ENCODE measurements at places on chromosomes 6 and 20.
A peak's percentile ranks its signal among the peaks of the same experiment; 100 is the strongest.

DNA sequence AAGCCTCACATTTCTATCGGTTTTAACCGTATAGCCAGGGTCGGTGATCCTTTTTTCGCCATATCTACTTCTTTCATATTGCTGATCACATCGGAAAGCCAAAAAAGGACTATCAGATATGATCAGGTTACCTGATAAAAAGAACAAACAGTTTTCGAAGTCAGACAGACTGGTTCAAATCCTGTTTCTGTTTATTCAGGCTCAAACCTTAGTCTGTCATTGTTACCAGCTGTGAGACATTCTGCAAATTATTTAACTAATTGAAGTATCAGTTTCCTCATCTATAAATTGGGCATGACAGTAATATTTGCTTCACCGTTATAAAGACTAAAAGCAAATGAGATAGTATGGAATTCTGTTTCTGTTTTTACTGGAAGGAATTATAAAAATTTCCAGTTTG lies 111.3 kb downstream of the TSHZ2 start:
- no peak for DNase-seq

DNA sequence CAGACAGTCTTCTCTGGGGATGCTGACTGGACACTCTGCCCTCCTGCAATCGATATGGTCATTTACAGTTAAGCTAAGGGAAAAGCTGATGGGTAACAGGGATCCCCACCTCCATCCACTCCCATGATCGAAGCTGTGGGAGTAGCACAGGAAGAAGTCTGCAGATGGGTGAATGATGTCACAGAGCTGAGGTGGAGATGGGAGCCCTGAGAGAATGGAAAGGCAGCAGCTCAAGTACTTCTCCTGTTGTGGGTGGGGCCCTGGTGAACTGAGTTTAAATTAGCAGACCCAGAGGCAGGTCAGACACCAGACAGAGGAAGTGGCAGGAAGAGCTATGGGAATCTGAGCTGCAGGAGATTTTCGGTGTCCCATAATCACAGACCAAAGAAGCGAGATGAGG lies 29.0 kb downstream of the HDGFL1 start:
- no peak for DNase-seq

DNA sequence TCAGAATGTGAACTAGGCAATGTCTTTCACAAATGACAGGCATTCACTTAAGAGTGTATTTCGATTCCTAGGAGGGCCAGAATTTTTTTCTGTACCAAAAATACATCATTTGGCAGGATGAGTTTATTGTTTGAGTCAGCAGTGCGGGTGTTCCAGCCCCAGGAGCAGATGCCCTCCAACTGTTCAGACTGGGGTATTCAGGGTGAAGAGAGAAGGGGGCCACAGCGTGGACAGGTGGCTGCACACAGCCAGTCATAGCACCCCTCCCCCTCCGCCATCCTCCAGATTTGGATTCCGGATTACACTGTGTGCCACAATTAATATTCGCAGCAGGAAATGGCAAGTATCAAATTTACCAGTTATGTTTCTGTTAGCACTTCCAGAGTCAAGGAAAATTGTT lies 38.6 kb downstream of the RIPOR2 start:
- DNase-seq = no peak

GRCh38 chr6:39934131-39934757 lies at the start of gene MOCS1:
Gene MOCS1, minus strand, starts transcription at chr6:39934462. Its CDS starts 45 bp downstream, at chr6:39934417.
- DNase-seq = peak; percentile 61

- DNase-seq = no peak
Measured at GRCh38 chr6:44805238-44805846, 417.8 kb downstream of the CDC5L start.

DNA sequence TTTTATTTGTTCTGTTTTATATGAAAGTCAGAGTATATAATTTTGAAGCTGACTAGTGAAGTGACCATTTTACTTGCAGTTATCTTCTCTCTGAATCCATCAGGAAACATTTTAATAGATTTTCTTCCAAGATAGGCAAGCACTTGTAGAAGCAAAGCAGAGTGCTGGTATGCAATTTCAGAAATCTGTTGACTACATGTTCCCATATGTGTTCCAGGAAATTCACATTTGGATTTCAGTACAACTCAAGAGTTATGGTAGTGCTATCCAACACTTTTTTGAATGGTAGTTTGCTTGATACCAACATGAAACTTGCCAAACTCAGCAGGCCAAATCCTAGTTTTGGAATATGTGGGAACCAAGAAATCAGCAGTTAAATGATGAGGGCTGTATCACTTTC lies 94.0 kb downstream of the CENPW start:
- DNase-seq = no peak

DNA sequence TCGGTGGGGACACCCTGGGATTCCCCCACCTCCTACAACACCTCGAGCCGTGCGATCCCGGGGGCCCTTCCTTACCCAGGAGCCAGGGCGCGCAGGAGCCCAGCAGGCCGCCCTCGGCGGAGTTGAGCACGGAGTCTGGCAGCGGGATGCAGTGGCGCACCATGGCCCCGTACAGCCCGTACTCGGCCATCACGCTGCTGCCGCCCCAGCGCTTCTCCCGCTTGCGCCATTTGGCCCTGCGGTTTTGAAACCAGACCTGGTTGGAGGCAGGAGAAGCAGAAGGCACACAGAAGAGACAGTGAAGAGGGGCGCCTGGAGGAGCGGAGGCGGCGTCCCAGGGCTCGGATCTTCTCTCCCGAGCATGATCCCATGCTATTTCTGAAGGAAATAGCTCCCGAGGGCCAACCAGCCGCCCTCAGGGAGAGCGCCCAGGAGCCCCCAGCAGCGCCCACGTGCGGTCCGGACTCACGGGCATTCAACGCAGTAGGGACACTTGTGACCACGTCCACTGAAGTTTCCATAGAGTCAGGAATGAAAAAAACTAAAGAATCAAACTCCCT lies 4.3 kb downstream of the VSX1 start:
- peak; percentile 13 for DNase-seq

DNA sequence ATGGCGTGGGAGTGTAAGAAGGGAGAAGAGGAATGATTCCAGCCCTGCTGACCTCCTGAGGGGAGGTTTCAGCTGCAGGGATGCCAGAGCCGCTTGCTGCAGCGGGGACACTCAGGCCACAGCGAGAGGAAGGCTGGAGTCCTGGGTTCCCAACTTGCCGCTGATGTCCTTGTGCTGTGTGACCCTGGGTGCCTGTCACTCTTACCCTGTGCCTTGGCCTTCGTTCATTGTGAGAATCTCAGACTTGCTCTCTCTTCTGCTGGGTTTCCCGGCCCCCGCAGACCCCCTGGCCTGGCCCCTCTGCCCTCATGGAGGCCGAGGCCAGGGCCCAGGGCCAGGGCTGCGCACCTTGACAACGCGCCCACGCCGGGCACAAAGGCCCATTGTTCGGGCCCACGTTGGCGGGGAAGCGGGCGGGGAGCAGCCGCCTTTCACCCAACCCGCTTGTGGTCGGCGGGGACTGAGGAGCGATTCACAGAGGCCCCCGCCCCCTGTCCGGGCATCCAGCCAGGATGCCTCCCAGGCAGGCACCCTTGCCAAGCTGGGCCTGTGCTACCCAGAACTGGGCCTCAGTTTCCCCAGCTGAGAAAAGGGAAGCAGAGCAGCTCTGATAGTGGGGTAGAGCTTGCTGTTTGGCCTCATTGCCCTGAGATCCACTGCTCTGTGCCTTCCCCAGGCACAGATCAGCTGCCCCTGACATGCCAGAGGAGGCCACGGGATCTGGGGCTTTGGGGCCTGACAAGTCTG lies 52.4 kb downstream of the CEBPB start:
- no peak for DNase-seq

- DNase-seq = no peak
Measured at GRCh38 chr6:140956571-140957369, 1176.0 kb upstream of the GJE1 start.

DNA sequence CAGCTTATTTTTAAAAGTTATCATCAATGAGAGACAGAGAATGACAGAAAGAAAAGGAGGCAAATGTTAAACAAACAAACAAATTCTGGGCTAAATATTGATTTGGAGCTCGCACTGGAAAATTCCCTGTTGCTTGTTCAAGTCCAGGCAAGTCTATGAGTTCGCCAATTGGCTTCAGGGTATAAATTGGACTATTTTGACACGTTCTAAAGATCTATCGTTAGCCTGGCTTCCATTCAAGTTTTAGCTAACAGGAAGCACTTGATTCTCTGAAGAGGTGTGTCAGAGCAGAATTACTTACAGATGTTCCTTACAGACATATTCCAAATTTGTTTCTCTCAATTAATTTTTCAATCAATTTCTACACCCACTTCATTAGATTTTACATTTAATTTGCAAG lies 15.8 kb upstream of the RFPL4B start:
- no peak for DNase-seq

DNA sequence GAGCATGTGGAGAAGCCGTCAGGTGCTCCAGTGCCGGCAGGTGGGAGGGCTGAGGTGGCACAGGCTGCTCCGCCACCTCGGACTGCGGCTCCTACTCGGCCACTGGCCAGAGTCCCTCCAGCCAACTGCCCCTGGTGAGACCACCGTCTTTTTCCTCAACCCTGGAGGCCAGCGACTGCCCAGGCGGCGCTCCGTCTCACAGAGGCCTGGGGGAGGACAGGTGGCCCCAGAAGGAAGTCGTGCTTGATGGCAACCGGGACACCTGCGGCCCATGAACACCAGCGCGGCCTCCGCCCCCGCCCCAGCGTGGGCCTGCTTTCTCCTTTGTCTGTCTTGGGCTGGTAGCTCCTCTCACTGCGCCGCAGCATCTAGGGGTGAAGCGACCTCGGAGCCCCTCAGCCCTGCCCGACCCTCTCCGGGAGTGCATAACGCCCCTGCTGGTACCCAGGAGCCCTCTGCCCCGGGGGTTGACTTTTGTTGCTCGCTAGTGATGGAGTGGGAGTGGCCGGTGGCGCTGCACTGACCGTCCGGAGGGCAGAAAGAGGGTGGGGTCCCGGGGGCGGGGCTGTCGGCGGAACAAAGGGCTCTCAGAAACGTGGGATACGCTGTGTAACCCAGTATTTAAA lies 706 bp upstream of the TUBB2B start:
- peak; percentile 28 for DNase-seq

DNA sequence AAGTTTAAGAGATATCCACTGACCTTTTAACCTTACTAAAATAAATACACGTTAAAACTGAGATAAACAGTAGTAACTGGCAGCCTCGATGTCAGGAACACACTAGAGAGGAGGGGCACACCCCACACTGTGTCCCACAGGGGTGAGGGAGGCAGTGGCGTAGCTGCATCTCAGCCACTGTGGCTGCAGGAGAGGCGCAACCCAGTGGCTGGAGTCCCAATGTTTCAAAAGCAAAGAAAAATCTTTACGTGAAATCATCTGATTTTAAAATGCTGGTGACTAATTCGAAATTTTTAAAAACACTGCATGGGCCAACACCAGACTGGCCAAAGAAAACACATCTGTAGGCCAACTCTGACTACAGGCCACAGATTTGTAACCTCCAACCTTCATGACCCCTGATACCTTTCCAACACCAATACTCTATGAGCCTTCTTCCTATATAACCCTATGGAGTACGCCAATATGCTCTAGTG lies 54.7 kb downstream of the TRAM2 start:
- no peak for DNase-seq

- DNase-seq = no peak
Measured at GRCh38 chr6:148231572-148231971, 111.1 kb upstream of the SASH1 start.

GRCh38 chr20:4297127-4297826 lies 281.9 kb upstream of the RNF24 start:
- DNase-seq = no peak

DNA sequence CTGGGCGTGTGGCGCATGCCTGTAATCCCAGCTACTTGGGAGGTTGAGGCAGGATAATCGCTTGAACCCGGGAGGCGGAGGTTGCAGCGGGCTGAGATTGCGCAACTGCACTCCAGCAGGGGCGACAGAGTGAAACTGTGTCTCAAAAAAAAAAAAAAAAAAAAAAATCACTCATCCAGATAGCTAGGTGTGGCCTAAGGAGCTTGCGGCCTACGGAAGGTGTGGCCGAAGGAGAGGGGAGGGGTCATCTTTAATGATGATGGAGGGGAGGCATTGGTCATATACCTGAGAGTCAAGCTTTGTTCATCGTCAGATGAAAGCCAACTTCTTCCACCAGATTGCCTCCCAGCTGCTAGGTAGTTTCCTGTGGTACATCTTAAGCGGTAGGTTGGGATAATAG lies 801 bp upstream of the PPARD start:
- no peak for DNase-seq

DNA sequence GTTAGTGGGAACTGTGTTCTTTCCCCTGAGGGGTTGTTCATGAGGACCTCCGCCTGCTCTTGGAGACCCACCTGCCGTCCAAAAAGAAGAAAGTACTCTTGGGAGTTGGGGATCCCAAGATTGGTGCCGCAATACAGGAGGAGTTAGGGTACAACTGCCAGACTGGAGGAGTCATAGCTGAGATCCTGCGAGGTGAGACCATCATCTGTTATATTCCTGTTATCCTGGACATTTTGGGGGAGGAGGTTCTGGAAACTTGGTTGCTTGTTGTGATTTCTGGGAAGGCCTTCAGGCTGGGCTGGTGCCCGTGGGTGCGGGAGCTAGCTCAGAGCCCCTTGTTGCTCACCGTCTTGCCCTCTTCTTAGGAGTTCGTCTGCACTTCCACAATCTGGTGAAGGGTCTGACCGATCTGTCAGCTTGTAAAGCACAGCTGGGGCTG lies 2.0 kb downstream of the NOP56 start:
- DNase-seq = no peak

GRCh38 chr6:5851261-5851757 lies 155.4 kb downstream of the NRN1 start:
- DNase-seq = peak; percentile 79

DNA sequence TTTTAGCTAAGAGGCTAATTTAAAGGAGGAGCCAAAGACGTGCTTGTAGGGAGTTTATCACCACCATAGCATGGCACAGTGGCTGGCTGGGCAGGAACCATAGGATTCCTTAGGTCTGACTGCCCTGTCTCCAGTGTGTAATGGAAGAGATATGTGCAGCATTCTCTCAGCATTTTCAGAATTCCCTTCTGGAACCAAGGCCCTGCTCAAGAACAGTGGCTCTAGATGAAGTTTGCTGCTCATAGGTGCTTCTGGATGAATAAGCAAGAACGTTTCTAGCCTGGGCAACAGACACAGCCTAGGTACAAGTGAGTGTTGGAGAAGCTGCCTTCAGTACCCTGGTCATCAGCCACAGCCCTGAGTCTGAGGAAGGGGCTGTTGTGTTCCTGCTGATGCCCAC lies 69.1 kb downstream of the LCA5 start:
- no peak for DNase-seq

DNA sequence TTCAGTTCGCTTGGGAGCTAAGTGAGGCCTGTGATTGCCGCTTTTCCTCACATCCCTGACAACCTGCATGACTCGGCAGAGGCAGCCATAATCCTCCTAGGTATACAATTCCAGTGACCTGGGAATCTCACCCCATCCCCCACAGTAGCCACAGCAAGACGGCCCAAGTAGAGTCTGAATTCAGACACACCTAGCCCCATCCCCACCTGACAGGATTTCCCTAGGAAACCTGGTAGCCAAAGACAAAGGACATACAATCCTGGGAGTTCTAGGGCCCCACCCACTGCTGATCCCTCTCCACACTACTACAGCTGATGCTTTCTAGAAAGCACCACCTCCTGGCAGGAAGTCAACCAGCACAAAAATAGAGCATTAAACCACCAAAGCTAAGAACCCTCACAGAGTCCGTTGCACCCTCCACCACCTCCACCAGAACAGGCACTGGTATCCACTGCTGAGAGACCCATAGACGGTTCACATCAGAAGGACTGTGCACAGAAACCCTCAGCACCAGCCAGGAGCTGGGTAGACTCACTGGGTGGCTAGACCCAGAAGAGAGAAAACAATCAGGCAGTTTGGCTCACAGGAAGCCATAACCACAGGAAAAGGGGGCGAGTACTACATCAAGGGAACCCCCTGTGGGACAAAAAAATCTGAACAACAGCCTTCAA lies 17.9 kb upstream of the RUNX2 start:
- DNase-seq = peak; percentile 7

All from activated CD4-positive, alpha-beta T cell treated with anti-CD3 and anti-CD28 coated beads for 48 hours (primary cell).